ENCODE measurements at places on chromosomes 2 and 18.

DNA sequence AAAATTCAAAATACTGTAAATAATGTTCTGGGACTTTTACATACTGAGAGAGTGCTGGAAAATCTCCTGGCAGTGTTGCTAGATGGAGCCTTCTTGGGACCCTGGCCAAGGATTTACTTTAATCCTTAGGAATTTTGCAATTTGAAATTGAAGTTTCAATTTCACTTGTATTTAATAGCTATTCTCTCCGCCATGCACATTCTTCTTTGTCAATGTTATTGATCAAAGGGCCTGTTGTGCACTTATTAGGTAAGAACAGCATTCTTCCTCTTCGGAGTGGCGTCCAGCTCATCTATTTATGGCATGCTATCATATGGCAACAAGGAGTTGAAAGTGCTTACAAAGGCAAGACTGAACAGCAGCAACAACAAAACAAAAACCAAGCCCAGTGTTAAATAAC is 40.1 kb upstream of the SOS1 start:
- DNase-seq: no peak

DNA sequence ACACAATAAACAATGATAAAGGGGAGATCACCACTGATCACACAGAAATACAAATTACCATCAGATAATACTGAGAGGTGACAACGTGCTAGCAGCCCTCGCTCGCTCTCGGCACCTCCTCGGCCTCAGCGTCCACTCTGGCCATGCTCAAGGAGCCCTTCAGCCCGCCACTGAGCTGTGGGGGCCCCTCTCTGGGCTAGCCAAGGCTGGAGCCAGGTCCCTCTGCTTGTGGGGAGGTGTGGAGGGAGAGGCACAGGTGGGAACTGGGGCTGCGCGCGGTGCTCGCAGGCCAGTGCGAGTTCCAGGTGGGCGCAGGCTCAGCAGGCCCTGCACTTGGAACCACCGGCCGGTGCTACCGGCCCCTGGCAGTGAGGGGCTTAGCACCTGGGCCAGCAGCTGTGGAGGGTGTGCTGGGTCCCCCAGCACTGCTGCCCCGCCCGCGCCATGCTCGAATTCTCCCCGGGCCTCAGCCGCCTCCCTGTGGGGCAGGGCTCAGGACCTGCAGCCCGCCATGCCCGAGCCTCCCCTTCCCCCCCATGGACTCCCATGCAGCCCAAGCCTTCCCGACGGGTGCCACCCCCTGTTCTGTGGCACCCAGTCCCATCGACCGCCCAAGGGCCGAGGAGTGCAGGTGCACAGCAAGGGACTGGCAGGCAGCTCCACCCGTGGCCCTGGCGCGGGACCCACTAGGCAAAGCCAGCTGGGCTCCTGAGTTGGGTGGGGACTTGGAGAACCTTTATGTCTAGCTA is 340.0 kb upstream of the GULP1 start:
- DNase-seq: no peak

GRCh38 chr2:160510617-160511016 is 17.0 kb upstream of the RBMS1 start:
- no peak for DNase-seq

- no peak for DNase-seq
These were observed 3.5 kb downstream of the RNF149 start for GRCh38 chr2:101305035-101305434.

DNA sequence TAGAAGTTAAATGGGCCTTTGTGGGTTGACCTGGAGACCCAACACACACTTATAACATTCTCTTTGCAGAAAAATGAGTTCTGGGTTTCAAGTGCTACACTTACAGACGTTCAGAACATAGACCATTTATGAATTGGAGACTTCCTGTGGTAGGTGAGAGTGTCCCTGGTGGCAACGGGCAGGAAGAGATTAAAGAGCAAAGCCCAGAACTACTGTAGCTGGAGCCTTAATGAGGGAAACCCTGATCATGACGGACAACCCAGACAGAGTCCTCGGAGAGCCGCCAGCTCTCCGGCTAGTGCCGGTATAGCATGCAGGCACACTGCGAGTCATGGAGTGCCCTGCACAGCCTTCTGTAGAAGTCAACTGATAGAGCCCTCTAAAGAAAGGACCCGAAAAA is 44.5 kb upstream of the RMDN2 start:
- no peak for DNase-seq

DNA sequence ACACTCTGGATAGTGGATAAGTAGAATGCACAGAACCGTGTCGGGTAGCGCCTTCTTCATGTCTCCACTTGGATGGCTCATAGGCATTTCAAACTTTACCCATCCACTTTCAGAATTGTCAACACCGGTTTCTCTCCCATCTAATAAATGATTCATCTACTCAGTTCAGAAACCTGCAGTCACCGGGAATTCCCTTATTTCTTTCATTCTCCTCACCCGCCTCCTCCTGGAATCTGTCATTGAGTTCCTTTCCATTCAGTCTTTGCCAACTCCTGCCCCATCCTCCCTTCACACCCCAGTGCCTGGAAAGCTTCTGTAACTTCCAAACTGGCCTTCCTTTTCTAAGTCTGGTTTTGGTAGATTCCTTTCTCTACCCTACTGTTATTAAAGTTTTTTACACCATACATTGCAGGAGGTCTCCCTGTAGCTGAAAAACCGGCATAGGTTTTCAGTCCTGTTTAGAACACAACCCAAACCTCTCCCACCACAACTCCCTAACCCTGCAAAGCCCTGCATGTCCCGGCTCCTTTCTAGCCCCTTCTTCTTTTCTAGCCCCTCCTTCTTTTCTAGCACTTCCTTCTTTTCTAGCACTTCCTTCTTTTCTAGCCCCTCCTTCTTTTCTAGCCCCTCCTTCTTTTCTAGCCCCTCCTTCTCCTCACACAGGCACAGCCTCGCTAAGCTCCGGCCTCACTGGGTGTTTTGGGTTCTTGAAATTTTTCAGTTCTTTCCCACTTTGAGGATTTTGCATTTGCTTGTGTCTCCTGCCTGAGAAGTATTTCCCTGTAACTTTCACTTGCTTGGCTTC is 133.9 kb upstream of the KLHL14 start:
- no peak for DNase-seq

DNA sequence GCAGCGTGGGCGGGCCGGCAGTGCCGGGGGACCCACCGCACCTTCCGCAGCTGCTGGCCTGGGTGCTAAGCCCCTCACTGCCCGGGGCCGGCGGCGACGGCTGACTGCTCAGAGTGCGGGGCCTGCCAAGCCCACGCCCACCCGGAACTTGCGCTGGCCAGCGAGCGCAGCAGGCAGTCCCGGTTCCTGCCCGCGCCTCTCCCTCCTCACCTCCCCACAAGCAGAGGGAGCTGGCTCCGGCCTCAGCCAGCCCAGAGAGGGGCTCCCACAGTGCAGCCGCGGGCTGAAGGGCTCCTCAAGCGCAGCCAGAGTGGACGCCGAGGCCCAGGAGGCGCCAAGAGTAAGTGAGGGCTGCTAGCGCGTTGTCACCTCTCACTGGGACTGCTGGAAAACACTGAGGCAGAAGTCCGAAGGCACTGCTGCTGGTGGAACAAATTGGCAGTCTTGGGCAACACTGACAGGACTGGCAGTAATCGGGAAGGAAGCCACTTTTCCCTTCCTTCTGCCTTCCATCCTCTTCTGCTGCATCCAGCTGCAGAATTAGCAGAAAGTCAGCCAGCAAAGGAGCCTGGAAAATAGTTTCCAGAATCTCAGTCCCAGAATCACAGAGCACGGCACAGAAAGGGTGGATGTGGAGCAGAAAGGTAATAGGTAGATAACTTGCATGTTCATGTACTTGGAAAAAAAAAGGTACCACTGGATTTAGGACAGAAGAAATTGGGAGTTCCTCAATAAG is 179.4 kb upstream of the FN1 start:
- no peak for DNase-seq

DNA sequence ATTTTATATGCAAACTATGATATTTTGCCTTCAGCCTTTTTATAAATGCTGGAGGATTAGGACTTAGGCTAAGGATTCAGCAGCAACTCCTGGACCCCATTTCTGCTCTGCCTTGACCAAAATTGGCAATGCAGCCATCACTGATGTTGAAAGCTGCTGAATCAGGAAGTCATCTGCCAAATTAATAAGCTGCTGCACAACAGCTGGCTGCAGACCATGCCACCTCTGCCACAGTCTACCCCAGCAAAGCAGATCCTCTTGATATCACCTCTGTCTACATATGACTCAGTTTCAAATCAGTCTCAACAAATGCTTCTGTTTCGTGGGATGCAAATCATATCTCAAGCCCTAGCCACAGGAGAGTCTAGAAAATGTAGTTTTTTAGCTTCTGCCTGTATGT is 7.1 kb upstream of the SOS1 start:
- DNase-seq: no peak

DNA sequence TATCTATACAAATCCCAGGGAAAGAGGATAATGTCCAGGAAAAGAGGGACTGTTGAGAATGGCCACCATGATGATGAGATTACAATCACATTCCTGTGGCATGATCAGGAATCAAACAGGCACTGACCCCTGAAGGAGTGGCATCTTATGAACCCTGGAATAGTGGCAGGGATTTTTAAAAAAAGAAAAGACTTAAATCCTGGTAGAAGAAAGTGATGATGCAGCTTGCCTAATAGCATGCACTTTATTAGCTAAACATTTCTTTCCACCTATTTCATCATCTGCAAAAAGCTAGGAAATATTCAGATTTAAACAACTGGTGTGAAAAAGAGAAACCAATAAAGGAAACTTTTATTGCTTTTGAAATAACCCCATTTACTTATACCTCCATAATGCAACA is 87.2 kb upstream of the FSHR start:
- no peak for DNase-seq

GRCh38 chr2:129777762-129778583 is 201.5 kb upstream of the RAB6C start:
- DNase-seq: peak; percentile 30

- DNase-seq: no peak
These were observed 178.1 kb downstream of the NCKAP5 start for GRCh38 chr2:133390156-133390555.

- no peak for DNase-seq
These were observed 17.7 kb downstream of the IWS1 start for GRCh38 chr2:127508631-127509034.

GRCh38 chr2:235187806-235188205 is 236.0 kb downstream of the SH3BP4 start:
- peak; percentile 14 for DNase-seq

GRCh38 chr2:207434306-207434705 is 95.5 kb upstream of the CREB1 start:
- DNase-seq: no peak

GRCh38 chr2:85234868-85235267 is 92.9 kb downstream of the TGOLN2 start:
- no peak for DNase-seq

GRCh38 chr2:125405816-125406215 is 1250.1 kb upstream of the GYPC start:
- no peak for DNase-seq

DNA sequence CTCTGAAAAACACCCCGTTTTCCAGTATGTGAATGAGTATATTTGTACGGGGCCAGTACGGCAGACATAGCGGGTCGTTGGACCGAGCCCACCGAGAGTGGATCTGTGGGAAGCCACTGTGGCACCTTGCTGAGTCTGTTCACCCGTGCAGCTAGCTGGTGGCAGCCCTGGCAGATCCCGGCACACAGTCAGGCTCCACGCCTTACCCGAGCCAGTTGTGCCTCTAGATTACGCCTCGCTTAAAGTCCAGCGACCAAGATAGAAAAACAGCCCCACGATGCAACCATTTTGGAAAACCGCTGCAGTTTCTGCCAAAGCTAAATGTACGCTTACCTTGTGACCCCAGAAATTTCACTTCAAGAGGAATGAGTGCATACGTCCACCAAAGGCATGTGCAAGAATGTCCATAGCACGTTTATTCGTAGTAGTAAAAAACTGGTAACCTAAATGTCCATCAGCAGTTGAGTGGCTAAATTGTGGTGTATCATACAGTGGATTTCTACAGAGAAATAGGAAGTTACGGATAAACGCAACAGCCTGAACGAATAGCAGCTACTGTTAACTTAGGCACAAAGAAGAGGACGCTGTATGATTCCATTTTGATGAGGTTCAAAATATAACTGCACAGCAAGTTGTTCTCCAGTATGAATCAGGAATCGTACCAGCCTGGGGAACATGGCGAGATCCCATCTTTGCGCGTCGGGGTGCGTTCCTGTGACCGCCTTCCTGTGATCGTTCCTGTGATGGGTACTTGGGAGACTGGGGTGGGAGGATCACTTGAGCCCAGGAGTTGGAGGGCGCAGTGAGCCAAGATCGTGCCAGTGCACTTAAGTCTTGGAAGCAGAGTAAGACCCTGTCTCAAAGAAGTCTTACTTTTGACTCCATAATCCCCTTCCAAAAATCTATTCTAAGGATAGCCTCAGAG is 688 bp upstream of the WDR33 start:
- no peak for DNase-seq

GRCh38 chr2:172962082-172962481 is 113.6 kb upstream of the MAP3K20 start:
- DNase-seq: no peak

DNA sequence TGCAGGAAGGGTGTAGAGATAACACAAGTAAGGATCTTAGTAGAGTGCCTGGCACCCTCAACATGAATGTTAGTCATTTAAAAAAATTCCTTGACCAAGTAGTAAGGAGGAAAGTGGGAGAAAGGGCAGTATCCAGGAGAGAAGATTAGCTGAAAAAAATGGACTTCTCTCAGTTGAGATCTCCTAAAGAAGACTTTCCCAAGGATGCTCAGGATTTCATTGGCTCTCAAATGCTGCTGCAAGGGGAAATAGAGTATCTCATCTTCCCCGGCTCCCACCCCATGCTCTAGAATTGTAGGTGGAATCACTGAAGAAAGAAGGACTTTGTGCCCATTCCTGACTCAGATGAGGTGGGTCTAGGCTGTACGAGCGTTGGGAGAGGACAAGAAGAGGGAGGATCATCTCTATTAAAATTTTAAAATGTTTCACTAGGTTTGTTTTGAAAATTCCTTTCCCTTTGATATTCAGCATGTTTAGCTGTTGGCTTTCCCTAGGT is 231.1 kb downstream of the MYCN start:
- DNase-seq: no peak

GRCh38 chr2:84197901-84198300 is 261.2 kb downstream of the SUCLG1 start:
- DNase-seq: no peak

DNA sequence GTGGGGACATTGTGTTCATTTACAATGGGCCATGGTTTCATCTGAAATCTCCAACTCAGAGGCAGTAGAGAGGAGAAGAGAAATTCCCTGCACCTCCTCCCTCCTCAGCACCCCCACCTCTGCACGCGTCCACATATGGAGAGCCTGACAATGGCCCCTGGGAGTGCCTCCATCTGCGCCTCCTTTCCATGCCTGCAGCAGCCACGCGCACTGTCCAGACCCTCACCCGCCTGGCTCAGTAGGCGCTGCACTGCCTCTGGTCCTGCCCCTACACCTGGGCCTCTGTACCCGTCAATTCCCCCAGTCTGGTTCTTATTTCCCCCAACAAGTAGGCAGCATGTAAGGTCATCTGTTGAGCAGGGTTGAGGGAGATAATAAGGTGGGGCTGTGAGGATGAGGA is 23.8 kb downstream of the MPHOSPH10 start:
- DNase-seq: no peak

- DNase-seq: no peak
These were observed 44.4 kb downstream of the PTPN2 start for GRCh38 chr18:12839526-12840196.

GRCh38 chr2:172081221-172082022 is 3.9 kb upstream of the DLX1 start:
- DNase-seq: peak; percentile 78

GRCh38 chr2:210309548-210310233 is 5.3 kb downstream of the MYL1 start:
- no peak for DNase-seq
